Amniotic epithelial cell (primary cell): ENCODE measurements at places on chromosomes 5 and 9.

- no peak for DNase-seq
Observed at GRCh38 chr9:33157960-33158842, 8.9 kb downstream of the B4GALT1 start.

DNA sequence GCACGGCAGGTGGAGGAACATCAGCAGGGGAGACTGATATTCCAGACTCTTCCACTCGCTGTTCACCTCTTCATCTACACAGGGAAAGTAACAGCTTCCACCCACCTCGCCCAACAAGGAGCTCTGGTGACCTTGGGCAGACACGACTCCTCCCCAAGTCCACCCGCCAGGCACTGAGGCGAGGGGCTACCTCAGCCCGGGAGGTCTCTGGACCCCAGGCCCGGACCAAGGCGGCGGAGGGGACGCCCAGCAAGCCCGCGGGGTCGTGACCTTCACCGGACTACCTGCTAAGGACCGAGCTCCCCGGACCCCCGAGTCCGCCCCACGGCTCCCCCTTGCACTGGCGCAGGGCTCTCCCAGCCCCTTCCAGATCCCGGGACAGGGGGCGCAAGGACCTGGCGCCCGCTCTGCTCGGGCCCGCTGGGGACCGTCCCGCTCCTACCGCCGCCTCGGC, 70.2 kb upstream of the LPCAT1 start:
- no peak for DNase-seq

DNA sequence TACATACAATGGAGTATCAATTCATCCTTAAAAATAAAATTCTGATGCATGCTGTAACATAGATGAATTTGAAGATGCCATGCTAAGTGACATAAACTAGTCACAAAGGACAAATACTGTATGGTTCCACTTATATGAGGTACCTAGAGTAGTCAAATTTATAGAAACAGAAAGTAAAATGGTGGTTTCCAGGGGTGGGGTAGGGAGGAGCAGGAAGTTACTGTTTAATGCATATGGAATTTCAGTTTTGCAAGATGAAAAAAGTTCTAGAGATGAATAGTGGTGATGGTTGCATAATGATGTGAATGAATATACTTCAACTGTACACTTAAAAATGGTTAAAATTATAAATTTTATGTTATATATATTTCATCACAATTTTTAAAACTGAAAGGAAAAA, 57.3 kb upstream of the FNIP1 start:
- DNase-seq, result peak; percentile 41

- no peak for DNase-seq
Observed at GRCh38 chr9:121282277-121283079, 14.5 kb downstream of the GSN start.

- DNase-seq, result peak; percentile 81
Observed at GRCh38 chr5:10595672-10596309, 31.9 kb downstream of the ANKRD33B start.
